IMR-90 (cell line): ENCODE measurements at places on chromosomes 2 and 18.

DNA sequence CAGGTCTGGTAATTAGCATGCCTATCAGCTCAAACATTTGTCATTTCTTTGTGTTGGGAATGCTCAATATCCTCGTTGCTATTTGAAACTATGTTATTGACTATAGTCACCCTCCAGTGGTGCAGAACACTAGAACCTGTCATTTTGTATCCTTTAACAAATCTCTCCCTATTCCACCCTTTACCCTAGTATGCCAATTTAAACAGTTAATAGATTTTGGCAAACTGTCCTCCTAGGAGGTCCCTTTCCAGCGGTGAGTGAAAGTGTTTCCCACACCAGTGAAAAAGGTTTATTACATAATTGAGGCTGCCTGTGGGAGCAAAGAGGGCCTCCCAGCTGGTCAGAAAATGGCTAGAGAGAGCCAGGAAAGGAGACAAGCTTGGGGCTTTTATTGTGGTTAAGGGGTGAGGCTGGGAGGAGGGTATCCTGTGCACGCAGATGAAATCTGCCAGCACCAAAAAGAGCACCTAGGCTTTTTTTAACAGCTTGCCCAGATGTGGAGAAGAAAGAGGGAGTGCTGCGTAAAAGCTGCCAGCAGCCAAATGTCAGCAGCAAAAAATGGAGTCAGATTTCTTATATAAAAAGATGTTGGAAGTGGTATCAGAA is 1.8 kb upstream of the DRC1 start:
- no peak for DNase-seq

DNA sequence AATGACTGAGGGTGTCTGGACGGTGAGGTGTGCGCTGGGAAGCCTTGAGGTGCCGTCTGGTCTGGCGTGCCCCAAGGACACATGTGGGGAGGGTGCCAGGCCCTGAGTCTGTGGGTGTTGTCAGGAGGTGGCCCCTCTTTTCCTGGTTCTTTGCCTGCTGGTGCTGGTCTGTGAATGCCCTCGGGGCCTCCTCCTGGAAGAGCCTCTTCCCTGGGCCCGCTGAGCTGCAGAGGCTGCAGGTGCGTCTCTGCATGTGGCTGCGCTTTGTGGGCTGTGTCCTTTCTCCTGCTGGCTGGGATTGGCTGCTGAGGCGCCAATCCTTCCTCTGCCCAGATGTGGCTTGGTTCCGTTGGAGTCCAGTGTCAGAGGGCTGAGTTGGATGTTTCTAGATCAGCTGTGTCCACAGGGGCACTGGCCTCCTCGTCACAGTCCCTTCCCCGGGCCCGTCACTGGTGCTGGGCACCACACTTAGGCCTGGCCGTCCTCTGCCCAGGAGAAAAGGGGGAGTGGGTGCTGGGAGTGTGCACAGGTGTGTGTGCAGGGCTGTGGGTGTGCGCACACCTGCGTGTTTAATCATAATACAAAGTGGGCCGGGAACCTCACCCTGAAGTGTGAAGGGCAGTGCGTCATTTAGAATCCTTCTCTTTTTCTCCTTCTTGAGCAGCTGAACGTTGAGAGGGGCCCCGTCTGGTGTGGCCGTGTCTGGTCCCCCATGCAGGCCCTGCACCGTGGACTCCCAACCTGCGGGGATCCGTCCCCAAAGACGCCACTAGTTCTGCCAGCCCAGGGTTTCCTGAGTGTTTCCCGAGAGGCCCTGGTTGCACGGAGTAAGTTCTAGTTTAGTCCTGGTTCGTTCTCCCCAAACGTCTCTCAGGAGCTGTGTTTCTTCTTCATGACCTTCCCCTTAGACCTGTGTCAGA is 35.5 kb downstream of the RTP5 start:
- no peak for DNase-seq

DNA sequence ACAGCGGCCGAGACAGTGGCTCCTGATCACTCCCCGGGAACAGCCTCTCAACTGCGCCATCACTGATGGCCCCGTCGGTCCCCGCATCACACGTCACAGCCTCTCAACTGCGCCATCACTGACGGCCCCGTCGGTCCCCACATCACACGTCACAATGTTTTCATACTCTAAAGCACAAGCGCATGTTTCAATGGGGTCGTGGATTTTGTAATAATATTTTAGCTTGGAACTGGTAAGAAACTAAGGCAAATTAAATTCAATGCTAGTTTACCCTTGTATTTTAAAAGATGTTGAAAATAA is 44.2 kb upstream of the CTDP1 start:
- no peak for DNase-seq

DNA sequence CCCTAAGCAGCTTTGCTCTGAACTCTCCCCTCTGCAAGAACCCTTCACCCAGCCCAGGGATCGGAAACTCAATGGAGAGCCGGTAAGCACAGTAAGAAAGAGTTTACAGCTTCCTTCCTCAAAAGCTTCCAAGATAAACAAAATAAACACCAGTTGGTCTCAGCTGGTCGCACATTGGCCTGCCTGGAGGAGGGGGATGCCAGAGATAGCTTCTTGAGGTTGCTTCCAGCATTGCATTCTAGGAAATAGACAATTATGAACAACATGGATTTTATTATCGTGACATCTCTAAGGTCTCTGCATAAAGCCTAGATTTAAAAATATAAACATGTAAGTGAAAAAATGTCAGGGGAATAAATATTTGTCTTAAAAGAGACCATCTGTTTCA is 141.5 kb upstream of the PKDCC start:
- peak; percentile 88 for DNase-seq

GRCh38 chr2:15630121-15630977 is 38.7 kb downstream of the DDX1 start:
- DNase-seq, result no peak

DNA sequence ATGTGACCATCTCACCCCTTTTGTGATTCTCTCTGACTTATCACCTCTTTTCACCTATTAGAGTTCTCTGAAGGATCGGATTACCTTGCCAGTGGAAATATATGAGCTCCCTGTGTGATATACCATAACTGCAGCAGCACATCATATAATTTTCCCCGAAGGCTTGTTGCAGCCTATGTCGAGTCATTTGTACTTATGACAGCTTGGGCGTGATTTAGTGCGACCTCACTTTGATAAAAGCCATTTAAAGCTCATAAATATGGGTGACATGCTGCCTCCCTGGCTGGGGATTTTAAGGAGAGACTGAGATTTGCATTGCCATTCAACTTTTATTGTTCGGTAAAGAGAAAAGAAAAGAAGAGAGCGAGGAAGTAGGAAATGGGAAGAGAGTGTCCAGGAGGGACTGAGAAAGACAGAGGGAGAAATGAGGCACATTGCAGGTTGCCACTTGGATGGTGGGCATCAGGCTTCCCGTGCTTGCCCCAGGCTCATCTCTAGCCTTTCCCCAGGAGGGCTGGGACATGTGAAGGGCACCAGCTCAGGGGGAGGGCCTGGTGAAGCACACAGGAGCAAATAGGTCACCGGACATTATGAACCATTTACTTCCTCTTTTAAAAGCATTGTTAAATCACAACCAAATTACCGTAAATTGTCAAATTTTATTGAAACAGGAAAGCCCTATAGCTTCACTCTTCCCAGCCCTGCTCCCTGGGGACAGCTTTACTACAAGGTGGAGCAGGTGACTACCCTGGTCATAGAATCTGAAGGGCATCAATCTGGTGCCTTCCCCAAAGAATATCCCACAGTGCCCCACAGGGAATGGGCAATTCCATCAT is 161.3 kb downstream of the SETBP1 start:
- DNase-seq, result no peak
